NCI-H1105 (cell line): ENCODE measurements at places on chromosomes 13 and 19.

GRCh38 chr19:27657271-27658051 lies 1555.5 kb downstream of the UQCRFS1 start:
- no peak for DNase-seq

GRCh38 chr13:84870190-84870589 lies 929.0 kb downstream of the SLITRK6 start:
- no peak for DNase-seq

DNA sequence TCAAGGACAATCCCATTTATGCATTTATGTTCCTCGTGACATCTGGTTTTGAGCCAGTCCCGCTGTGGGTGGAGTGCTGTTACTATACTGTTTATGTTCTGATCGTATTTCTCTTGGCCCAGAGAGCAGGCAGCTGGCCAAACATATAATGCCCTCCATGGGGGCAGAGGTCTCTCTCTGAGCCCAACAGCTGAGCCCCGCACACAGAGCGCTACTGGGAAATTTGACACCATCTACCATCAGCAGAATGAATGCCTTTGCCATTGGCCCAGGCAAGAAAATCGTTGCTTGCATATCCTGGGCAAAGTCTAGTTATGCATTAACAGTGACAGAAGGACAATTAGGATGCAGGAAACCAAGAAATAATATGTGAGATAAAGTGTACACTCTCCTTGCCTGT lies 126.8 kb upstream of the CACNA1A start:
- DNase-seq = peak; percentile 97

GRCh38 chr13:114015969-114016295 lies 42.1 kb upstream of the C13orf46 start:
- no peak for DNase-seq

GRCh38 chr13:76693086-76693485 lies 193.1 kb downstream of the KCTD12 start:
- DNase-seq = no peak

- no peak for DNase-seq
Observed at GRCh38 chr13:20126541-20127261, 34.2 kb downstream of the GJA3 start.

DNA sequence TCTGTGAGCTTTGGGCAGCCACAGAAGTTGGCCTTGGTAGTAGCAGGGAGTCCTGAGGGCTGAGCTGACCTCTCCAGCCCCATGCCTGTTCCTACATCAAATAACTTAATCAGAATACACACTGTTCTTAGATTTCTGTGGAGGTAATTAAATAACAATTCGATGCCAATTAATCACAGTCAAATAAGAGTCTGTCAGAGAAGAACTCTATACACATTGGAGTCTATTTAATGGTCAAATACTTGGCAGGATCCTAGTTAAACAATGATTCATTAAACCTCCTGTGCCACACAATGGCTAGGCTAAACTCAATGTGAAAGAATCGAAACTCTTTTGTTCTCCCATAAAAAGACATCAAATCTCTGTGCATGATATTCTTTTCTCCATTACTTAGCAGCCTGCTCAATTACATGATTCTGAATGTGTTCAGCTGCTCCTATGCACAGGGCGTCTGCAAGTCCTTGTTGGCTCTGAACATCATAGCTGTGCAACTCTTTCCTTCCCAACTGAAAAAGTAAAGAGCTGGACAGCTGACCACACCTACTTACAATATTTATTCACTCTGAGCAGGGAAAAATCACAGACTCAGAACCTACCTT lies 173.1 kb downstream of the ABCC4 start:
- DNase-seq = peak; percentile 2

- no peak for DNase-seq
Observed at GRCh38 chr19:4083677-4084546, 17.2 kb upstream of the ZBTB7A start.

DNA sequence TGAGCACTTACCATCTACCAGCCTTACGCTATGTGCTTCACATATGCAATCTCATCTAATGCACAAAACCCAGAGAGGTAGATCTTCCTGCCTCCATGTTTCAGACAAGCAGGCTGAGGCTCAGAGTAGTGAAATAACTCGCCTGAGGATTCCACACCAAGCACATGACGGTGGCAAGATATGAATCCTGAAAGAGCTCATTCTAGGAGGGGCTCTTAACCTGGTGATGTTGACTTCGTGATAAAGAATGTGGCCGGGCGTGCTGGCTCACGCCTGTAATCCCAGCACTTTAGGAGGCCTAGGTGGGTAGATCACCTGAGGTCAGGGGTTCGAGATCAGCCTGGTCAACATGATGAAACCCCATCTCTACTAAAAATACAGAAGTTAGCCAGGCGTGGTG lies 5.0 kb downstream of the NOVA2 start:
- no peak for DNase-seq

- DNase-seq = peak; percentile 68
Observed at GRCh38 chr19:12723641-12724426, at the start of gene TNPO2. Gene TNPO2 (minus strand): TSS chr19:12723932. CDS start chr19:12720977, 2,955 bp downstream.

GRCh38 chr13:50757008-50757407 lies 86.5 kb downstream of the DLEU7 start:
- DNase-seq = no peak

DNA sequence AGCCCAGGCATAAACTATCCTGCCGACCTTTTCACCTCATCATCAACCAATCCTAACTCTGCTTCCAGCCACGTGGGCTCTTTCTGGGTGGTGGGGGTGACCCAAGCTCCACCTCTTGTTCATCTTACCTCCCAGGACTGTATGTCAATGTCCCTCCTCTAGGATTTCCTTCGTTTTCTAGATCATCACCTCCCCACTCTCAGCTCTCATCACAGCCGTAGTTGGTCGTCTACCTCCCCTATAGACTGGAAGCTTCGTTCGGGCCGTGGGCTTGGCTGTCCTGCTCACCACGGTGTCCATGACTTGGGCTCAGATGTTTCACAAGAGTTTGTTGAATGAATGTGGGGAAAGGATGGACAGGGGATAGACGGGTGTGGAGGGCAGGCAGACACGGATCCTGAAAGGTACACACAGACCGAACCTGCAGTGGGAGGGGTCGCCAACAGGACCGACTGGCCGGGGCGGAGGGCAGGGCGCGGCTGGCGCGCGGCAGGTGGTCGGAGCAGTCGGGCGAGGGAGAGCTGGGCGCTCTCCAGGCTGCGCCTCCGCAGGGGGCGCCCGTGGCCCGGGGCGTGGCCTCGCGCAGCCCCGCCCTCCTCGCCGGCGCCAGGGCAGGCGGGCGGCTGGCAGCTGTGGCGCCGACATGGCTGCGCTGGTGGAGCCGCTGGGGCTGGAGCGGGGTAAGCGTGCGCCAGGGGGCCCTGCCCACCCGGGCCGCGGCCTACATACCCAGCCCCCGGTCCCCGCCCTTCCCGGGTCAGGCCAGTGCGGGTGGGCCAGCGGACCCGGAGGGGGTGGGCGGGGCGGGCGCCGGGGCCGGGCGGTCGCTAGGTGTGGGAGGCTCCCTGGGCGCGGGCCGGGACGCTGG lies at the start of gene LIN7B:
Gene LIN7B, plus strand, starts transcription at position 609 of the 868 bp plus-strand sequence. Its CDS starts 35 bp downstream, at position 644.
- peak; percentile 74 for DNase-seq

- DNase-seq = no peak
Observed at GRCh38 chr19:11012507-11012906, 51.7 kb downstream of the SMARCA4 start.

DNA sequence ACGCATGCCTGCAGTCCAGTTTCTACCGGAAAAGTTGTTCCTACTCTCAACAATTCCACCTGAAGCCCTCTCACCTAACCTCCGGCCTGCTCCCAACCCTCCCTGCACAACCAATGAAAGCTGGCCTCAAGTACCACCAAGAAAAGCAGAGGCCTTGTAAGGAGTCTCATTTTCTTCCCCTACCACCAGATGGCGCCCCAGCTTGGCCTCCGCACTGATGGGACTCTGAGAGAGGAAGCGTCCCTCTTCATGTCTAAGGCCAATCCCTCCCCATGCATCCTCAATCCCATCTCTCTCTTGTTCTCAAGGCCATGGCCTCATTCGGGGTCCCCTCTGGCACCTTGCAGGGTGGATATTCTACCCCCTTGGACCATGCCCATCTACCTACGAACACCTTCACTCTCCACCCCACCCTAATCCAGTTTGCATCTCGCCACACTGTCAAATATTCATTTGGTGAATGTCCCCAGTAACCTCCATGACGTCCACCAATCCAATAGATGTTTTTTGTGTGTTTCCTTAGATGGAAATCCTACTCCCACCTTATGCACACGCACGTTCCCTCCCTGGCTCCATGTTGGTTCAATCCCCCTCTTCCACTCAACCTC lies 412.8 kb downstream of the ZNF536 start:
- peak; percentile 38 for DNase-seq

DNA sequence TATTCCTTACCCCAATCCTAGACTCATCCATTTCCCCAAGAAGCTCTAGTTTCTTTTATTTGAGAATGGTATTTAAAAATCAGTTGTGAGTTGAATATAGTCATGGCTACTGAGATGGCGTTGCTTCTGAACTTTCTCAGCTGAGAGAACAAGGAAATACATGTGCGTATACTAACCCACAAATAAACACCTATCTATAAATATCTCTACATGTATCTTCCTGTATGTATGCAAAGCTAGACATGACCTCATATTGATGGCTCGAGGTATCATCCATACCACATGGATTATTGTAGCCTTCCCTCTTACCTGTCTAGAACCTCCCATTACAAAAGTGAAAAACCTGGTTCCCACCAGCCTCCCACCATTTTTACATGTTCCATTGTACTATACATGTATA lies 141.0 kb downstream of the UFM1 start:
- no peak for DNase-seq

- DNase-seq = no peak
Observed at GRCh38 chr13:71517004-71517403, 350.0 kb downstream of the DACH1 start.

DNA sequence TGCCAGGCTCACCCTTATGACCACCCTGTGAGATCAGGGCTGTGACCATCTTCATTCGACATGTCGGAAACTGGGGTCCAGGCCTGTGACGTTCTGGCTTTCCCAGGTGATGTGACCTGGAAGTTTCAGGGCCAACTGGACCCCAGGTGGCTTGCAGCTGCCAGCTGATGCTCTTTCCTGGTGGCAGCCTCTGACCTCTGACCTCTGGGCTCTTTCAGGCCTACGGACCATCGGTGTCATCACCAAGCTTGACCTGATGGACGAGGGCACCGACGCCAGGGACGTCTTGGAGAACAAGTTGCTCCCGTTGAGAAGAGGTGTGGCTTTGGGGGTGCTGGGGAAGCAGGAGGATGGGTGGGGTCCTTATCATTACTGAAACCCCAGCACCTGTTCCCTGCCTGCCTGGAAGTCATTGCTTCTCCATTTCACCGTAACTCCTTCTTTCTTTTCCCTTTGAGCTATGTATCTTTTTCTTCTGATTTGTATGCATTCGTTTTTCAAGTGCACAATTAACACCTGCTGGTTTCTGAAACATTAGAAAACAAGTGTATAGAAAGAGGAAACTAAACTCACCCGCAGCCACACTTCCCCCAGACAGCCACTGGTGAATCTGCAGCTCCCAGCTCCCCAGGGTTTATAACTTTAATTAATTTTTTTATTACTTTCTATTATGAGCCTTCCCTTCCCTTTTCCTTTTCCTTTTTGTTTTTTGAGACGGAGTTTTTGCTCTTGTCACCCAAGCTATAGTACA lies 58.9 kb downstream of the TMED1 start:
- no peak for DNase-seq

DNA sequence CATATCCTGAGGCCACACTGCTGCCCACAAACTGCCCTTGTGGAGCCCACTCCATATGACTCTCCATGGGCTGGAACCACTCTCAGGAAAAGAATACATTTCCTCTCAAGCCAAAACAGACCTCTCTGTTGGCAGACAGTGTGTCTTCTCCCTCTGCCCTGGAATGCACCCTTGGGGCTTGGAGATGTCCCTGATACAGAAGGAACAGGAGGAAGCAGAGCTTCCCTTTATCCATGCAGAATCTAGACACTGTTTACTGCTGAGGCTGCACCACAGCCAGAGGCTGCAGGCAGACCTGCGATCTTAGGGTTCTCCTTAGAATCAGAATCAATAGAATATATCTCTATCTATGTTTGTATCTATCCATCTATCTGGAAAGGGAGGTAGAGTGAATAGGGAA lies 26.8 kb upstream of the CYP4F8 start:
- DNase-seq = no peak

GRCh38 chr19:34598217-34599155 lies 78.5 kb downstream of the SCGB2B2 start:
- no peak for DNase-seq

- DNase-seq = no peak
Observed at GRCh38 chr13:64718116-64718515, 2512.0 kb downstream of the PCDH9 start.

DNA sequence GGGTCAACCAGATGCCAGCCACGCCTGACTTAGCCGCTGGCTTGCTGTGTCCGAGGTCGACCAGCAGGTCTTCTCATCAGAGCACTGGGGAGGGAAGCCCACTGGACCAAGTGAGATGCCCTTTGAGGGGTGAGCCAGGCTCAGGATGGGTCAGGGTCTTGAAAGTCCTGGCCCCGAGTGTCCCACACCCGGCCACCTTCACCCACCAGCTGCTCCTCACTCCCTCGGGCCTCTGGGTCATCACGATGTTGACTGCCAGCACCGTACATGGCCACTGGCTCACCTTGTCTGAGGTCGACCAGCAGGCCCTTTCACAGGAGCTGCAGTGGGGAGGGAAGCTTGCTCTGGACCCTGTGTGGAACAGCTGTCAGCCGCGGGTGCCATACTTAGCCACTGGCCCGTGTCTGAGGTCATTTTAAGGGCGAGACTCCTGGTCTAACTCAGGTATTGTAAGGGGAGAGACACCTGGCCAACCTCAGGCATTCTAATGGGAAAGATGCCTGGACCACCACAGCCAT lies 1361.3 kb downstream of the UQCRFS1 start:
- no peak for DNase-seq

DNA sequence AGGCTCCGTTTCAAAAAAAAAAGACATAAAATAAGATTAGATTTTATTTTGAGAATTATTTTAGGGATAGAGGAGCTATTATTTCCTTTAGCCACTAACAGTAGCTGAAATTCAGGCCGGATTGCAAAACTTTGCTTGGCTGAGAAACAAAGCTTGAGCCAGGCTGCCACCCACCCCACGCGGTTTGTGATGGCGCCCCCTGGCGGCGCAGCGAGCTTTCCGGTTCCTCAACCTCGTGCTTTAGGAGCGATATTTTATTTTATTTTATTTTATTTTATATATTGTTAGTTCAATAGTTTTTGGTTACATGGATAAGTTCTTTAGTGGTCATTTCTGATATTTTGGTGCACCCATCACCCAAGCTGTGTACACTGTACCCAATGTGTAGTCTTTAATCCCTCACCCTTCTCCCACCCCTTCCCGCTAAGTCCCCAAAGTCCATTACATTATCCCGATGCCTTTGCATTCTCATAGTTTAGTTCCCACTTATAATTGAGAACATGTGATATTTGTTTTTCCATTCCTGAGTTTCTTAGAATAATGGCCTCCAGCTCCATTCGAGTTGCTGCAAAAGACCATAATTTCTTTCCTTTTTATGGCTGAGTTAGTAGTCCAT lies 19.8 kb upstream of the CEACAM4 start:
- no peak for DNase-seq

- DNase-seq = no peak
Observed at GRCh38 chr13:25178070-25178469, 6.0 kb upstream of the AMER2 start.

DNA sequence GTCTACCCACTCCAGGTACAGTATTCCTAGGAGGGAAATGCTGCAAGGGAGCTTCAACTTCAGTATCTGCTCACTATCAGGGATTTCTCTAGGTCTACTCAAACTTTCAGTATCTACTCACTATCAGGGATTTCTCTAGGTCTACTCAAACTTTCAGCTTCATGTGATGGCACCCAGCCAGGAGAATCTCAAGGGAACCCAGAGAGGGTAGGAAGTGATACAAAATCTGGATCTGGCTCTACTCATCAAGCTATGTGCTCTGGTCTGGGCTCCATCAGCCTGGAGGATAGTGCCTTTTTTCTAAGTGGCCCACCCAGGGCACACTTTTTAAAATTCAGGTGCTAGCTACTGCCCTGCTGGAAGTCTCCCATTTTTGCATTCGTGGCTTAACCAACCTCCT lies 52.3 kb upstream of the FNDC3A start:
- DNase-seq = no peak
